ENCODE measurements at places on chromosomes 7 and 10. TPM values are rescaled to one million over a fixed set of nuclear protein-coding genes. Genes with fewer than 3 reads are reported as not detected.

Gene LMTK2
- total RNA-seq: 11.2 TPM

Gene NAT16
- total RNA-seq: not detected

Gene EFCAB10
- total RNA-seq: not detected

Gene TAC1
- total RNA-seq: not detected

Gene C10orf53
- not detected for total RNA-seq

Gene EPO
- total RNA-seq: not detected

Gene SLC13A1
- total RNA-seq: not detected

Gene PDSS1
- total RNA-seq: 4.2 TPM

Gene FOXI2
- not detected for total RNA-seq

Gene CALHM3
- under 0.01 TPM for total RNA-seq

Gene GLI3
- total RNA-seq: 4.3 TPM

Gene HOXA11
- 41.9 TPM for total RNA-seq

Data from fibroblast of villous mesenchyme (primary cell).